ENCODE measurements at places on chromosomes 6 and 20.

- no peak for DNase-seq
Observed at GRCh38 chr6:149440735-149441671, 40.9 kb downstream of the SUMO4 start.

GRCh38 chr6:33207552-33208090, 679 bp upstream of the RING1 start:
- DNase-seq: no peak

GRCh38 chr20:50625986-50626677, 65.2 kb downstream of the RIPOR3 start:
- DNase-seq: no peak

GRCh38 chr6:152308306-152308705, 328.9 kb downstream of the SYNE1 start:
- no peak for DNase-seq

GRCh38 chr6:109182578-109182977, 87.3 kb downstream of the CEP57L1 start:
- no peak for DNase-seq

DNA sequence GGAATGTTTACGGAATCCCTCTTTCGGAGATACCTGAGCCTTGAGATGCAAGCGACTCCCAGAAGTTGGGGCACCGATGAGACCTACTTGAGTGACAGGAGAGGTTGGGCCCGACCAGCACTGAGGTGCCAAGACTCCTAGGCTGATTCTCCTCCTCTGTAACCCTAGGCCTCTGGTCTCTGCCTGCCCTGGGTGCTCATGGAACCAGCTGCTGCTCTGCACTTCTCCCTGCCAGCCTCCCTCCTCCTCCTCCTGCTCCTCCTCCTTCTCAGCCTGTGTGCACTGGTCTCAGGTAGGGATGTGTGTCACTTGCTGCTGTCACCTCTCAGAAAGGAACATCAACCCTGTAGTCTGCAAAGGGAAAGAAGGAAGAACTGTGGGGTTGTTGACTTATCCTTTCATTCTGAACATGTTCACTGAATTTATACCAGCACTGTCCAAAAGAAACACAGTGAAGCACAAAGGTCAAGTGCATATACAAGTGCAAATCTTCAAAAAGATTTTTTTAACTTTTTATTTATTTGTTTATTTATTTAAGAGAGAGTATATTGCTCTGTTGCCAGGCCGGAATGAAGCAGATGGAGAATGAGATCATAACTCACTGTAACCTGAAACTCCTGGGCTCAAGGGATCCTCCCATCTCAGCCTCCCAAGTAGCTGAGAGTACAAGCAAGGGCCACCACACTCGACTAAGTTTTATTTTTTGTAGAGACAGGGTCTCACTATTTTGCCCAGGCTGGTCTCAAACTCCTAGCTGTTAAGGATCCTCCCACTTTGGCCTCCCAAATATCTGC, 913 bp downstream of the BTN2A2 start:
- no peak for DNase-seq

- no peak for DNase-seq
Observed at GRCh38 chr6:34295721-34296120, 46.9 kb upstream of the SMIM29 start.

- DNase-seq: no peak
Observed at GRCh38 chr6:111951497-111952085, 78.3 kb upstream of the FYN start.

DNA sequence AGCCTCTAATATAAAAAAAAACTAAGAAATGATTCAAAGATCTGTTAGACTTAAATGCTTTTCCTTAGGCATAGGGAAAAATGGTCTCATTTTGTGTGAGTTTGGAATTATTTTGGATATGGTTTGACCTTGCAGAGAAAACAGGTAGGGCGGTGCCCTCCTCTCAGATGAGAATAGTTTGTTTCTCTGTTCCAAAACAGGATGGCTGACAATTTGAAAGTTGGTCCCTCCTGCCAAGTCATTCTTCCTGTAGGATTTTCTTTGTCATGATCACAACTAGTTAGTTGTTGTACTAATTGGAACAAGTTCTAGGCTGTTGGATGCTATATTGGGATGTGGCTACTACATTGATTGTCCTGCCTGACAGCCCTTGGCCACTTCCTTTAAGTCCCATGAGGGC, 108.6 kb downstream of the BCKDHB start:
- no peak for DNase-seq

DNA sequence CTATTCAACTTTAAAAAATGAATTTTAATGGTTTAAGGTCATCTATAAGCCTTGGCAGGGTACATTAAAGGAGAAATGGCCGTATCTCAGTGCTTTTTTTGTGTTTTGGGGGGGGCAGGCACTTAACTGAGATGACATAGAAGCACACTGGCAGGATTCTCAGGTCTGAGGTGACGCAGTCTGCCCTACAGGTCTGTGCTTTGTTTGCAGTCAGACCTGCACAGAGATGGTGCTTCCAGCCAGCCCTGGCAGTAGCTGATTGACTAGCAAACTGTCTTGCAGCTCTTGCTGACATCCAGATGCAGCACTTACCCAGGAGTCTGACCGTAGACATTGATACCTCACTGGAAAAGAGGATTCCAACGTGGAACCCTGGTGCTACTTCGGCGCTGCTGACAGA, 249.1 kb downstream of the FOXC1 start:
- no peak for DNase-seq

DNA sequence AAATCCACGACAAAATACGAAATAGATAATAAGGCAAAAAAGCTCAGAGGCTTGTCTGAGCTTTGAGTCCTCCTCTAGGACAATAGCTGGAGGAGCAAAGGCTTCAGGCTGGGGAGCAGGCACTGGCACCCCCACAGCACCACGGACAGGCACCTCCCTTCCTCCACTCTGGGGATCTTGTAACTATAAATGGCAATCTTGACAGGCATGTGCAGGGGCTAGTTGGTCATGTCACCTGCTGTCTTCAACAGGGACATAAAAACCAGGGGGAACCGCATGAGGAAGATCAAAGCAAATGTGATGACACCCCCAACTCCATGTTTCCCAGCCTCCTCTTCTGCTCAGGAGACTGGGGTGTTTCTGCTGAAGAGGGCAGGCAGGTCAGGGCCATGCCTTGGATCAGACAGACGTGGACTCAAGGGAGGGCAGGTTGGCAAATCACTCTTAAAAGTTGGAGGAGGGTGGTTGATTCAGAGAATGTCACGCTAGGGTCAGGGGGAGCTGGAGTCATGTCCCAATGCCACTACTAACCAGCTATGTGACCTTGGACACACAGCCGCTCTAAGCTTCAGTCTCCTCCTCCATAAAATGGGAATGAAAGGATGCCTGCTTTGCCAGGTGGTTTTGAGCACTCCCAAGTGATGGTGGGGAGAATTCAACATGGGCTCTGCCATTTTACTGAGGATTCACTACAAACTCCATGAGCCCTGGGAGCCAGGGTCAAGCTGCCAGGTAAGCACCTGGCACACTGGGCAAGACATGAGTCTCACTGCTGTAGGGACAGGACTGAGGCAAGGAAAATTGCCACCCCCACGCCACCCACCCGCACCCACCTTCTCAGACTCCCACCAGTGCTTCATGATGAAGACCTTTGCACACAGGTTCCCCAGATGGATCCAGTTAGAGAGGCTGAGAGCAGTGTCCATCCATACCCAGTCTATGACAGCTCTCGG, 48.0 kb downstream of the NPEPL1 start:
- no peak for DNase-seq

- no peak for DNase-seq
Observed at GRCh38 chr20:45470937-45471336, 1.4 kb downstream of the WFDC2 start.

- no peak for DNase-seq
Observed at GRCh38 chr20:31764641-31765305, 25.7 kb downstream of the TPX2 start.

GRCh38 chr6:79812195-79812594, 135.2 kb downstream of the ELOVL4 start:
- DNase-seq: no peak

DNA sequence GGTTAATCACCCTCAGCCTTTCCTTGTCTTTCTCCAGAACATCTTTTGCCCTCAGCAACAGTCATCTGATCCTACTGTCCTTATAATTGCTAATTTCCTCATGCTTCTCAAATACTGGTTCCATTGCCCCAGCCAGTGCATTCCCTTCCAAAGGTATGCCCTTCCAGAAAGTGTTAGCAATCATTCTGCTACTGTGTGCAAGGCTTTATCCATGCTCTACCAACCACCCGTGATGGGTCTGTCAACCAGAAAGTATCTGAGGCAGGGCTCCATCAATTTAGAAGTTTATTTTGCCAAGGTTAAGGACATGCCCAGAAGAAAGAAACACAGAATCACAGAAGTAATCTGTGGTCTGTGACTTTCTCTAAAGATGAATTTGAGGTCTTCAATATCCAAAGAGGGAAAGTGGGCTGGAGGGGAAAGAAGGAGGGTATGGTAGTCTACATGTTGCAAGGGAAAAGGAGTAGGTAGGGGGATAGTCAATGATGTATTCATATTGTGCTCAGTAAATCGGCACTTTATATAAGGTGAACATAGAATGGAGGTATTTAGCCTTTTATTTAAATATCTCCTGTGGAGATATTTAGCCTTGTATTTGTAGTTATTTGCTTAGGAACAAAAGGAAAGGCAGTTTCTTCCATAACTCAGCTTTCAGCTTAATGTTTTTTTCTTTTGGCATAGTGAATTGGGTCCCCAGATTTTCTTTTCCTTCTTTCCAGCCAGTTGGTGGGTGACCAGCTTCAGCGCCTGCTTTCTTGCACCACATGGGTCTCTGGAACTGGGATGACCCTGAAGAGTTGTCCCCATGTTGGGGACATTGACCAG, 35.2 kb upstream of the PAQR8 start:
- no peak for DNase-seq

- no peak for DNase-seq
Observed at GRCh38 chr6:18276610-18277236, 12.4 kb upstream of the DEK start.

- DNase-seq: no peak
Observed at GRCh38 chr20:36173451-36173933, 19.0 kb downstream of the EPB41L1 start.

GRCh38 chr20:55406891-55407290, 598.4 kb downstream of the CBLN4 start:
- DNase-seq: no peak

- no peak for DNase-seq
Observed at GRCh38 chr6:51788121-51788520, 299.3 kb downstream of the PKHD1 start.

All from cerebellar nuclear complex (tissue), 1 donor.